Daoy (cell line): ENCODE measurements at places on chromosomes 4 and X.

GRCh38 chrX:120499301-120500072, 30.4 kb upstream of the LAMP2 start:
- no peak for DNase-seq

GRCh38 chr4:48341776-48342605, 662 bp downstream of the SLAIN2 start:
- DNase-seq: peak; percentile 62

GRCh38 chr4:2930758-2931511, 32.3 kb downstream of the NOP14 start:
- DNase-seq: no peak

DNA sequence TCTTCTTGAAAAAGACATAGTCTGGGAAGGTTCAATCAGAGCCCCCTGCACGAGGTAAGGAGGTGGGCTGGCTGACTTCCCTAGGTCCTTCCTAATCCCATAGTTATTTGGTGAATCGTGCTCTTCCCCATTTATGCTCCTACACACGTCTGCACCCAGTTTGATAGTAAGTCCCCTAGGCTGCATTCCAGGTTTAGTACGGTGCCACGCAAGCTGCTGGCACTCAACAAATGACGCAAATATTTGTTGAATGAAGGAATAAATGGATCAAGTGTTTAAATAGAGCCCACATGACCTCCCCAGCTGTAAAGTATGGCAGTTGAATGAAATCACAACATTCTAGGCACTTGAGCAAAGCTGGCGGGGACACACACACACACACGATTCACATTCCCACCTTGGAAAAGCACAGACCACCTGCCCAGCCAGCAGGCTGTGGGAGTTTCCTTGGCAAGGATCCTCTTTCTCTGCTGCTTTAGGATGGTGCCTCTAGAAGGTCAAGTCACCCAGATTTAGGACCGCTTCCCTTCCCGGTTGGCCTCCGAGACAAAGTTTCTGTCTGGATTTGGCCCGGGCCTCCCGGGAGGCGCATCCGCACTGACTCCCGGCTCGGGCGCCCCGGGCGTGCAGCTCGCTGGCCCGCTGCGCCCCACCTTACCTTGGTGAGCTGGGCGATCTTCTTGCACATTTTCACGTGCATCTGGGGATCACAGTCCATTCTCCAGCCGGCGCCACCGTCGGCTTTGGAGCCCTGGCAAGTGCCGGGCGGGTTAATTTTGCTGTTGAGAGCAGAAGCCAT, 721 bp downstream of the FAM184B start:
- peak; percentile 32 for DNase-seq

- no peak for DNase-seq
Measured at GRCh38 chrX:43003939-43004338, 226.0 kb upstream of the PPP1R2C start.

DNA sequence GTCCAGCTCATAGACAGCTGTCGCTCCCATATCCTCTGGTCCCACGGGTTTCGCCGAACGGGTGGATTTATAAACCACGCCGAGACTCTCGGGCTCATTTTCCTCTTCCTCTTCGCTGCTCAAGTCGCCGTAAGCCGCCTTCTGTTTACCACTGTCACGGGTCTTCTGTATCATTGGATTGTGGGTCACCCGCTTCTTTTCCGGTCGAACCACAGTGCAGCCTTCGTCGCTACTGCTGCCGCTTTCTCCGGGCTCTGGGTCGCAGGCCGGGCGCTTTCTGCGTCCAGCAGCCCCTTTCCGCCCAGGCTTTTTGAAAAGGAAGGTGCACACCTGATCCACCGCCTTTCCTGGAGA, 311 bp downstream of the RNF113A start:
- no peak for DNase-seq

DNA sequence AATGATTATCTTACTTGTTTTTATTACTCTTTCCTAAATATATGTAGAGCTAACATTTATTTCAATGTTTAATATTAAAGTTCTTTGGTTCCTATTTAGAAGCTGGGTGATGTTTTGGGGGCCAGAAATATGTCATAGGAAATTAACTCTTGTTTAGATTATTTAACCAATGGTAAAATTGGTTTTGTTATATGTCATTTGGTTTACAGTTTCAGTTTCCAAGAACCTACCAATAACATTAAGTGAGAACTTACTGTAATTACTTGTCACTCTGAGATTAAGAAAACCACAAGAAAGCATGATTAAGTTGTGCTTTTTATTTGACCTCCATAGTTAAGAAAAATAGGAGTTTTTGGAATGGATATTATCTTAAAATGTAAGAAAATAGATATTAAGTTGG, 121.2 kb downstream of the NDST3 start:
- DNase-seq: no peak

DNA sequence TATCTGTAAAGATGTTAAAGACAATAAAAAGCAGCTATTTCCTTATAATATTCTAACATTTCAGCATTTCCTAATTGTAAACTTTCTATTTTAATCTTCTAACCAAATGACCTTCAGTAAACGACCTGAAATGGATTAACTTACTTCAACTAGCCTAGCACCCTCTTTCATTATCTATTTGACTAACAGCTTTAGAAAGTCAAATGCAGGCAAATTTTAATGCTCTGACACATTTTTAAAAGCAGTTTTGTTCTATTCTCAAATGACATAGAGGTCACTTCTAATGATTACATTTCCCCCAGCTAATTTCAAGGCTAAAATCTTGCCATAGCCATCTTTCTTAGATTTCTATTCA, 41.9 kb downstream of the SLC7A11 start:
- no peak for DNase-seq

DNA sequence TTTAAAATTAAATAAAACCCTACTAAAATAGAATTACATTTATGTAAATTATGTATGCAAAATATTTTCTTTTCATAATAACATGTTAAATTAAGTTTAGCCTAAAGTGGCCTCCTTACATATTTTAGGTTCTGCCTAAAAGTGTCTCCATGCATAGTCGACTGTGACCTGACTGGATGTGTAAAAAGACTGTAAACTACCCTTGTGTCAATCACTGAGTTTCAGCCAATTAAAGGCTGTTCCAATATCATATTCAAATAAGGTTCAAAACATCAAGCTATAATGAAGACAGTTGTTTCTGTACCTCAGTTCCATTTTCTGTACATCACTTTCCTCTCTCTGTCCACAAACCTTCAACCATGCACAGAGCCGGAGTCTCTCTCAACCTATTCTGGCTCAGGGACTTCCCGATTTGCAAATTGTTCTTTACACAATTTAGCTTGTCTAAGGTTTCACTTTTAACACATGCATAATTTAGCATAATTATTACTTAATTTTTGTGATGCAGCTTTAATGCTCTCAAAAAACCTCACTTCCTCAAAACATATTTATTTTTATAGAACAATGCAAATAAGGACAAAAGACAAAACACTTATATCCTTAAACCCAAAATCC, 60.1 kb downstream of the SH3RF1 start:
- DNase-seq: no peak

DNA sequence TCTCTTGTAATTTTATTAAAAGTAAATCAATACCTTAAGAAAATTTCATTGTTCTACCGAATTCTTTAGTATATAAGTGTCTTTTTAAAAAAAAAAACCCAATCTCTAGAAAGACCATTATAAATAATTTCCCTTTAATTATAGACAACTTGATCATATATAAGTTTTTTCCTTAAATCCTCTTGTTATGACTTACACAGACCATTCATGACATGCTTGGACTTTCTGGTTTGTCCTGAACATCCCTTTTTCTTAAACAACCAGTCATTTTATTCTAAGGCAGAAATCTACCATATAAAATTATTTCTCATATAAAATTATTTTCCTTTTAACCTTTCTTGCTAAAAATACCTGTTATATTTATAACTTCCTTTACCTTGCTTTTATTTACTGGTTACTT, 15.4 kb upstream of the FHDC1 start:
- DNase-seq: no peak

DNA sequence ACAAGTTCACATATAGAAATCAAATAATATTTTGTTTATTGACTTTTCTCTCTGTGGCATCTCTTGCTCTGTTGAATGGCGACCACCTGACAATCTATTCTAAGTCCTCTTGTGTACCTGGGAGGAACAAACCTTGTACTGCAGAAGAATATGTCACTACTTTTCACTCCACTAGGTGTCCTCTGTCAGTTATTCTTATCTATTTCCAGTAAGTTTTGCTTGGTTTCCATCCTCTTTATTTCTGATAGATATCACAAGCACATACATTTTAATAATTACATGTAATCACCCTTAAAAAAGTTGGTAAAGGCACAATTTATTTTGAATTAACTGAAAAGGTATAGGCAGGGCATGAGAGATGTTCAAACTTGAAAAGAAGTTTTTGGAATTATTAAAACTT, 238.4 kb downstream of the SNCA start:
- DNase-seq: no peak

DNA sequence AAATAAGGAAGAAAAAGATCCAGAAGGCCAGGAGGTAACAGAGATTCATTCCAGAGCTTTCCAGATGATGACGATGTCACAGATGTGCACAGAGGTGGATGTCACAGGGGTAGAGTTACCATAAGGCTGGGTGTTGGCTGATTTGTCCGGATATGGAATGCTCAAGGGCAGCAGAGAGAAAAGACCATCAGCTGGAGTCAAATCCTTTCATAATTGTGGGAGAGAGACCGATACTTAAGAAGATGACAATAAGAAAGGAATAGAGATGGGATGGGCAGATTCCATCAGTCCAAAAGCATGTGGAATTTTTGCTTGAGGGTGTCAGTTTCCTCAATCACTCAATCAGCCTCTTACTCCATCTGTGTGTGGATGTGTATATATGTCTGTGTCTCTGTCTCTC, 150.4 kb downstream of the CENPC start:
- DNase-seq: no peak

DNA sequence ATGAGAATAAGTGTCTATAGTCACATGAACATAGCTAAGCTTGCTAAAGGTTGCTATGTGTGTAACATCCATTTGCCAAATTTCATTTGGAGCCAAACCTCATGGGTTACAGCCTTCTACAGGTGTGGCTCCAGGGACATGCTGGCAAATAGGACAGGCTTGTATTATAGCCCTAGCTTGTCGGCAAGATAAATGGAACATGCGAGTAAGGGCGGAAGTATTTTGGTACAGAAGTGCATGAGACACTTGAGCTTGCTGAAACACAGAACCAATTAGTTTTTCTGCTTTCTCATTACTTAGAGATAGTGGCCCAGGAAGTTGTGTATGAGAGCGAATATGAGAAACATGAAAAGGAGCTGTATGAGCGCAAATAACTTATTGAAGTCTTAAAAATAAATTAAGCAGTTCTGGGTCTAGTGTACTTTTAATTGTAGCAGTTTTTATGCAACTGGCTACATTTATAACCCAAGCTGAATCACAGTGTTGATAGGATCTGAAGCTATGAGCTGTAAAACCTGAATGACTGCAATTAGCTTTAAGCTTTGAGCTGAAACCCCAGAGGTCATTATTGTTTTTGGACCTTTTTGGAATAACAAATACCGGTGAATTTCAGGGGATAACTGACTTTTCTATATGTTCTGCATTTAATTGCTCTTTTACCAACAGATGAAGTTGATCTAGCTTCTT, 64.6 kb downstream of the KDM5C start:
- no peak for DNase-seq

- DNase-seq: no peak
Measured at GRCh38 chr4:126230269-126230668, 915.5 kb downstream of the FAT4 start.

DNA sequence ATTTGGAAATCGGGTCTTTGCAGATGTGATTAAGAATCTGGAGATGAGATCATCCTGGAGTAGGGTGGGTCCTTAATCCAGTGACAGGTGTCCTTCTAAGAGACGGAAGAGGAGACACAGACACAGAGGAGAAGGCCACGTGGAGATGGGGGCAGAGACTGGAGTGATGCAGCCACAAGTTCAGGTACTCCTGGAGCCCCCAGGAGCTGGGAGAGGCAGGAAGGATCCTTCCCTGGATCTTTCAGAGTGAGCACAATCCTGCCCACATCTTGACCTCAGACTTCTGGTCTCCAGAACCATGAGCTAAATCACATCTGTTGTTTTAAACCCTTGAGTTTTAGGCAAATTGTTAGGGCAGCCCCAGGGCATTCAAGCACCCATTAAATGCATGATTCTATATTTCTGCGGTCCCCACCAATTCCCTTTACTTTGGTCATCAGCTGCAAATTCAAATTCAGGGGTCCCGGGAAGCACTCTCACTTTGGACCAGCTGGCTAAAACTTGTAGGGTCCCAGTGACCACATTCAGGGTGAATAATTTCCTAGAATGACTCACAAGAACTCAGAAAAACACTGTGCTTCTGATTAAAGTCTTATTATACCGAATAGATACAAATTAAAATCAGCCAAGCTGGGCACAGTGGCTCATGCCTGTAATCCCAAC, 12.8 kb upstream of the AKAP17A start:
- no peak for DNase-seq

- peak; percentile 51 for DNase-seq
Measured at GRCh38 chr4:26687728-26688127, 103.8 kb downstream of the TBC1D19 start.

DNA sequence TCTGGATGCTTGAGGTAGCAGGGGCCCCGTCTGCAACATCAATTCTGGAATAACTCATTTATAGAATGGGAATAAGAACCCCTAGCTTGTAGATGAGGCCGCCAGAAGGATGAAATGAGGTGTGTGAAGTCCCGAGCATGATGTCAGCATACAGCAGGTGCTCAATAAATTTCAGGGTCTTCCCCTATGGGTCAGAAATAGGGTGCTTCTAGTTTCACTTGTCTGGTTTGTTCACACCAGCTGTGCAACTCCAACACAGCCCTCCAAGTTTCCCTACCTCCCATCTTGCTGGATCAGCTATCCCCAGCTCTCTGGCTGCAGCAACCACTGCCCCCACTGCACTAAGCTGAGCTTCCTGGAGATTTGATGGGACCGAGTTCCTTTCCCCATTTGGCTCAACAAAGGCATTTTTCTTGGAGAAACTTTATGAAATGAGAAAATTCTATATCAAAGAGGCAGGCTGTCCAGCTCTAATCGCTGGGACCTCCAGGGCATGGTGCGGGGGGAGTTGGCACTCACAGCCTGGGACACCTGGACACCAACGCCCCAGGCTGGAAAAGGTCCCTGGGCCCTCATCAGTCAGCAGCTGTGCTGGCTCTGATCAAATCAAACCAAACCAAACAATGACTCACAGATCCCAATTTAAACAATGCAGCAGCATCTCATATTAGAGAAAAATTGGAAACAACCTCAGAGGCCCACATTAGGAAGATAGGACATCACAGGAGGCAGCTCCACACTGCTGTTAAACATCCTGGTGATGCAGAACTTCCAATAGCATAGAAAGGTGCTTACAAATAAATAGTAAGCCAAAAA, 13.3 kb downstream of the SLC2A9 start:
- DNase-seq: peak; percentile 69

- DNase-seq: no peak
Measured at GRCh38 chr4:182492423-182492822, 249.2 kb downstream of the TENM3 start.

GRCh38 chr4:89539797-89540711, 232.5 kb upstream of the GPRIN3 start:
- DNase-seq: no peak

- peak; percentile 2 for DNase-seq
Measured at GRCh38 chrX:15299941-15300851, 15.2 kb downstream of the ASB11 start.
